Smooth muscle cell of the brain vasculature (primary cell): ENCODE measurements at places on chromosomes 6 and 20.

GRCh38 chr6:81797591-81797990 lies 45.1 kb upstream of the TENT5A start:
- DNase-seq = no peak

- DNase-seq = no peak
These were observed 14.7 kb downstream of the FOXQ1 start for GRCh38 chr6:1326535-1327121.

DNA sequence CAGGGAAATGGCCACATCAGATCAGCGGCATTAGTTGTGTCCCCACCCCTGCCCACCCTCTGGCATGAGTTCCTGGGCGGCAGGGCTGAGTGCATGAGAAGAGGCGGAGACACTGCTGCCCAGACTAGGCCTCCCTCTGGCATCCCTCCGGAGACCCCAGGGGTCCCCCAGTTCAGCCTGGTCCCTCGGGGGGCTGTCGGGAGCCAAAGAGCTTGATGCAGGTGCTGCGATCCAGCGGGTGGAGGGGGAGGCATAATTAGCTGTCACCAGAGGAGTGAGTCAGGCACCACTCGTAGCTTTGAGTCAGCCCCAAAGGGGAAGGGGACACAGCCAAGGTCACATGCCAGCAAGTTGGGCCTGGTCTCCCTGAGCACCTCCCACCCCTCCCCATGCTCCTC lies 34.5 kb downstream of the DLGAP4 start:
- no peak for DNase-seq

DNA sequence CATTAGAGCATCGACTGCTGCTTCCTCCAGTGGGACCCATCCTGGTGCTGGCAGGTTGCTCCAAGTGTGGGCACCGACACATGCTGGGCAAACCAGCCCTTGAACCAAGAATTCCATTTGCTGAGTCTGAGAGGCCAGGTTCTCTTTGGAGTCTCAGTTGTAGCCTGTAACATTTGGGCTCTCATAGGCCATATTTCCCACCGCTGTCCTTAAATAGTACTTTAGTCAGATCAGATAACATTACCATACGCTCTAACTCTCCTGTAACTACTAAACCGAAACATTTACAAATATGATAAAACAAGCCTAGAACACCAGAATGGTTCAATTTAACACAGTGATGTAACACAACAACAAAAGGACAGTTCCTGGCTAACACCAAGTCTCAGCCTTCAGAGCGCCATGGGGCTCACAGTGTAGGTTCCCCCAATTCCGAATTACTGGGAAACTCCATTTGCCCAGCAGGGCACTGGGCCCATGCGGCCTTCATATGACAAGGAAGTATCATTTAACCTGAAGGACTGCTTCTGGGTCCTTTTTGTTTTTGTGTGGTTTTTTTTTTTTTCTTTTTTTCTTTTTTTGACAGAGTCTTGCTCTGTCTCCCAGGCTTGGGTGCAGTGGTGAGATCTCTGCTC lies 28.4 kb upstream of the CD93 start:
- no peak for DNase-seq

DNA sequence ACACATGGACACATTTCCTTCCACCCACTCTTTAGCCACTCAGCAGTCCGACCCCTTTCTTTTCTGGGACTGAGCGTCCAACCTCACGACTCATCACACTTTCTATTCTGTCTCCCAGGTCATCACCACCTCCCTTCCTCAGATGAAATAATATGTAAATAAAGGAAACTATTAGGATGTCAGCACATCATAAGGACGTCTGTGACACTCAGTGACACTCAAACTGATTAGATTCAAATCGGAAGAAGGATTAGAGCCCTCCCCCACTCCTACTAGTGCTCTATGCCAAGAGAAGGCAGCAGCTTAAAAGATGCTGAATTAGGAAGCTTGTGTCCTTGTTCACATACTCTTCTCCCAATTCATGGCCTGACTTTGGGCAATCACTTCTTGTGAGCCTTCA lies 113.6 kb downstream of the TNFRSF21 start:
- DNase-seq = no peak
